ENCODE measurements at places on chromosomes 3 and 15. TPM values are rescaled to one million over a fixed set of nuclear protein-coding genes. Genes with fewer than 3 reads are reported as not detected.
A peak's percentile ranks its signal among the peaks of the same experiment; 100 is the strongest.

The DAZL gene
- total RNA-seq = not detected

The IL20RB gene
- total RNA-seq = 0.48 TPM

The EXD1 gene
- total RNA-seq = not detected

The ZNF80 gene
- total RNA-seq = 0.44 TPM

The SAXO2 gene
- 0.69 TPM for total RNA-seq

The DNAH1 gene
- total RNA-seq = 9.4 TPM

The RHCG gene
- not detected for total RNA-seq

The ITPKA gene
- 1.0 TPM for total RNA-seq

The PTPRG gene
- total RNA-seq = 0.24 TPM

The ERC2 gene
- not detected for total RNA-seq

The GABRB3 gene
- not detected for total RNA-seq

The LDHAL6B gene
- not detected for total RNA-seq

DNA sequence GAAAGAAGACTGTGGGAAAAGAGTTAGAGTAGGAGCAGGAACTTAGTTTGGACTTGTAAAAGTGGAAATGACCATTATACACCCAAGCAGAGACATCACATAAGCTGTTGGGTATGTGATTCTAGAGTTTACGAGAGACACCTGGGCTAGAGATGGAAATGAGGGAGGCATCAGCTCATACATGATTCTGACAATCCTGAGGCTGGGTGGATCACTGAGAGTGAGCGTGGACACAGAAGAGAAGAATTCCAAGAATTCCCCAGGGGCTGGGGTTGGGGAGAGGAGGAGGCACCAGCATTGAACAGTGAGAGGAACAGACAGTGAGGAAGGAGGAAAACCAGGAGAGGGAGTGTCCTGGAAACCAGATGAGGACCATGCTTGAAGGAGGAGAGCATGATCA lies 113.5 kb downstream of the KCNAB1 start:
- H3K27ac ChIP-seq = no peak overlapping the region
- H3K27me3 ChIP-seq = peaks cover 17% of the 10 kb centered on the region
- no peak overlapping the region for H3K4me3 ChIP-seq
- H3K4me1 ChIP-seq = no peaks in the 10 kb centered on the region
- no peaks in the 10 kb centered on the region for H3K36me3 ChIP-seq

- H3K36me3 ChIP-seq = peaks cover 15% of the 10 kb centered on the region
- H3K27ac ChIP-seq = no peak overlapping the region
- no peak overlapping the region for H3K4me3 ChIP-seq
- H3K27me3 ChIP-seq = no peaks in the 10 kb centered on the region
- H3K4me1 ChIP-seq = no peaks in the 10 kb centered on the region
Measured at GRCh38 chr3:196518966-196519717, 4.0 kb upstream of the SMCO1 start.

DNA sequence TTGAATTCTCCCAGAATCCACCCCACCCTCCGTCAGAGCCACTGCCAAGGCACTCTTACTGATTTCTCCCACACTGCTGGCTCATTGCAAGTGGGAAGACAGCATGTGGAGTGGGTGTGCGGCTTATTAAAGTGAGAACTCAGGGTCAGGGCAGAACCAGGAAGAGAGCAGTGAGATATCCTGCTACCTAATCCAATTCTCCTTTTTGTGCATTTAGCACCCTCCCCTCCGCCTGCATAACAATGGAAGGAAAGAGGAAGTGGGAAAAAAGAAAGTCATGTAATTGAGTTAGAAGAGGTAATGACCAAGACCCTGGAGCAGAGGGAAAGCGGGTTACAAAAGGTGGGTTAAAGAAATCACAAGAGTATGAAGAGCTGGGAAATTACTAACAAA lies 27.8 kb upstream of the PIK3CB start:
- no peaks in the 10 kb centered on the region for H3K27me3 ChIP-seq
- H3K36me3 ChIP-seq = no peaks in the 10 kb centered on the region
- no peak overlapping the region for H3K27ac ChIP-seq

- no peak for DNase-seq
- H3K27me3 ChIP-seq = peaks cover 36% of the 10 kb centered on the region
- no peak overlapping the region for H3K4me3 ChIP-seq
Measured at GRCh38 chr15:69303337-69304181, 4.8 kb downstream of the PAQR5 start.

- no peak overlapping the region for H3K4me3 ChIP-seq
- no peaks in the 10 kb centered on the region for H3K27me3 ChIP-seq
- H3K27ac ChIP-seq = no peak overlapping the region
- peaks cover 48% of the 10 kb centered on the region for H3K36me3 ChIP-seq
- DNase-seq = no peak
Measured at GRCh38 chr15:89593018-89593417, 17.7 kb downstream of the TICRR start.

DNA sequence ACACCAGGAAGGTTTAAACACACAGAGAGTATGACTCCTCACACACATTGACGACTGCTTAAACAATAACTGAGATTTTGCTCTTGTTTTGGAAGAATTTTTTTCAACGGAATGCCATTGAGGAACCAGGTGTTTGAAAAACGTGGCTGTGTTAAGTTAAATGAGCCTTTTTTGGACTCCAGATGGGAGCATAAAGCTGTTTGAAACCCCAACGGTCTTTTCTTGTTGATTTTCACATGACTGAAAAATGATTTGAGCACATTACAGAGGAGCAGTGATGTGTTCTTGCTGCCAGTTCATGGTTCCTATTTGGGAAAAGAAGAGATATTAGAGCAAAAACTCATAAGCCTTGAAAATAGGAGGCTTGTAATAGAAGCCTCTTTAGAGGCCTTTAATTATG lies 97.8 kb upstream of the SELENOK start:
- no peak overlapping the region for H3K27ac ChIP-seq
- H3K27me3 ChIP-seq = peaks cover 7% of the 10 kb centered on the region
- no peak overlapping the region for H3K4me3 ChIP-seq
- no peaks in the 10 kb centered on the region for H3K36me3 ChIP-seq

- DNase-seq = no peak
- H3K27me3 ChIP-seq = peaks cover 4% of the 10 kb centered on the region
- no peak overlapping the region for H3K27ac ChIP-seq
- no peaks in the 10 kb centered on the region for H3K36me3 ChIP-seq
- H3K4me1 ChIP-seq = peaks cover 2% of the 10 kb centered on the region
Measured at GRCh38 chr3:131716007-131716406, 213.2 kb upstream of the MRPL3 start.

- peaks cover 17% of the 10 kb centered on the region for H3K27me3 ChIP-seq
- H3K4me1 ChIP-seq = no peaks in the 10 kb centered on the region
- H3K4me3 ChIP-seq = no peak overlapping the region
- no peaks in the 10 kb centered on the region for H3K36me3 ChIP-seq
- DNase-seq = no peak
Measured at GRCh38 chr3:122111974-122112373, 56.8 kb downstream of the CD86 start.

GRCh38 chr3:132874701-132875100 lies 152.5 kb upstream of the NPHP3 start:
- H3K4me1 ChIP-seq = no peaks in the 10 kb centered on the region
- H3K36me3 ChIP-seq = no peaks in the 10 kb centered on the region
- H3K27me3 ChIP-seq = peaks cover 8% of the 10 kb centered on the region
- no peak for DNase-seq
- H3K27ac ChIP-seq = no peak overlapping the region

DNA sequence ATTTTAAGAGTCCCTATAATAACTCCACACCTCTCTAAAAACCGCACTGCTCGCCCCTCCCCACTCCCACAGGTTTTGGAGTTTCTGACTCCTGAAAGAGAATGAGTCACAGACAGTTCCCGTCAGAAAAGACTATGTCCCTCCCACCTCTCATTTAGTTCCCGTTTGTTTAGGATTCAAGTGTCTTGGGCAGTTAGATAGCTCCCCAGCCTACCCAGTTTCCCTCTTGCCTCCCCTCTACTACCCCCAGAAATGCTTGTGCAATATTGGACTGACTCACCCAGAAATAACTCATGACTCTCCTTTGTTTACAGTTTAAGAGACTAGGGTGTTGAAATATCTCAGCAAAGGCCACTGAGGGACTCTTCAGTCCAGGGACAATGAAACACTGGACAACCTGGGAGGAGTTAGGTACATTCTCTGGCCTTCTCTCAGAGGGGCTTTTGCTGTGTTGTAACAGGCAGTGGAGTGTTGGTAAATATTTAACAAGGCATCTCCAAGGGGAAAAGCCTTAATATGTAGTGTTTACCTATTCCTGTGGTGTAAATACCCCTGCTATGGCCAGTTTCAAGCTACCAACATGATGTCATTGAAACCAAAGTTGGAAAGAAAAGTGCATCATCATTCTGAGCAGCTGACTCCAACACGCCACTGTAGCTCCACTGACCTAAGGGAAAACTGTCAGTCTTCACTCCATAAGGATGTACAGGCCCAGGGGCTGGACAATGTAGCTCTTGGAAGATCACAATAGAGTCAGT lies 96.1 kb upstream of the CHD2 start:
- H3K4me1 ChIP-seq = peaks cover 39% of the 10 kb centered on the region
- peak; percentile 94 for DNase-seq
- no peak overlapping the region for H3K4me3 ChIP-seq
- peaks cover 8% of the 10 kb centered on the region for H3K36me3 ChIP-seq
- H3K27me3 ChIP-seq = no peaks in the 10 kb centered on the region
- peak overlapping the region; percentile 78 for H3K27ac ChIP-seq

- DNase-seq = no peak
- H3K4me1 ChIP-seq = peaks cover 41% of the 10 kb centered on the region
- no peak overlapping the region for H3K4me3 ChIP-seq
- no peaks in the 10 kb centered on the region for H3K27me3 ChIP-seq
- H3K27ac ChIP-seq = no peak overlapping the region
- no peaks in the 10 kb centered on the region for H3K36me3 ChIP-seq
Measured at GRCh38 chr3:172148702-172149565, 109.6 kb downstream of the FNDC3B start.

- H3K27ac ChIP-seq = no peak overlapping the region
- no peaks in the 10 kb centered on the region for H3K4me1 ChIP-seq
- H3K27me3 ChIP-seq = peaks cover 11% of the 10 kb centered on the region
- no peak for DNase-seq
- no peaks in the 10 kb centered on the region for H3K36me3 ChIP-seq
Measured at GRCh38 chr15:74274470-74275038, 38.4 kb downstream of the CCDC33 start.

DNA sequence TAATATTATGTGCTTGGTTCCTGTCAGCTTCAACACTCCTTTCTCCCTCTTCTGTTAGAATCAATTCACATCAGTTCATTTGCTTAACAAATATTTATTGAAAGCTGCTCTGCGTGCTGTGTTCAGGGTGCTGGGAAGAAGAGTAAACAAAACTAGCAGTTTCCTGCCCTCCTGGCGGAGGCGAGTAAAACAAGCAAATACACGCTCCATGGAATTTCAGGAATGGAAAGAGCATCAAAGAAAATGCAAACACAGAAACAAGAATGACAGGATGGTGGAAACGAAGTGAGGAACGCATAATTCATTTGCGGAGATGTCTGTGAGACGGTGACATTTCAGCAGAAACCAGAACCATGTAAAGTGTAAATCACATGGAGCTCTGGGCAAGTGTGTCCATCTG lies 49.4 kb upstream of the SPTSSB start:
- H3K27ac ChIP-seq = no peak overlapping the region
- H3K27me3 ChIP-seq = no peaks in the 10 kb centered on the region

- peaks cover 2% of the 10 kb centered on the region for H3K27me3 ChIP-seq
- no peaks in the 10 kb centered on the region for H3K4me1 ChIP-seq
- H3K4me3 ChIP-seq = no peak overlapping the region
- no peak for DNase-seq
- no peak overlapping the region for H3K27ac ChIP-seq
Measured at GRCh38 chr15:63338170-63338569, 43.5 kb downstream of the CA12 start.

GRCh38 chr15:100334905-100335304 lies 6.9 kb downstream of the ADAMTS17 start:
- no peaks in the 10 kb centered on the region for H3K27me3 ChIP-seq
- no peaks in the 10 kb centered on the region for H3K36me3 ChIP-seq
- H3K27ac ChIP-seq = no peak overlapping the region
- H3K4me1 ChIP-seq = peaks cover 67% of the 10 kb centered on the region
- no peak overlapping the region for H3K4me3 ChIP-seq
- no peak for DNase-seq

- H3K4me3 ChIP-seq = peak overlapping the region; percentile 75
- no peaks in the 10 kb centered on the region for H3K27me3 ChIP-seq
- DNase-seq = no peak
- peaks cover 56% of the 10 kb centered on the region for H3K36me3 ChIP-seq
Measured at GRCh38 chr3:10247679-10248183, 528 bp upstream of the TATDN2 start.

DNA sequence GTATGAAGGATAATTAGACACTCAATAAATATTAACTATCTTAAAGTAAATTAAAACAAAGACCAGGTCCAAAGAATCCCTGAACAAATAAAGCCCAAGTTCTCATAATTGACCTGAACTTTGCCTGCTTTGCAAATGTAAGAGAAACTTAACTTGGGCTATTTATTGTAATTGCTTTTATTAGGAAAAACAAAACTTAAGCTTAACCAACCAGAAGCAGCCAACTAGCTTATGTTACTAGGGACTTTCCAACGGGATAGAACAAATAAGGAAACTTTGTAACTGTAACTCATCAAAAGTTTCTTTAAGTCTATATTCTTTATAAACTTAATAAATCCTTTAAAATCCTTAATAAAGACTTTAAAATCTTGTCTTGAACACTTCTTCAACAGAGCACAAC lies 48.4 kb downstream of the C3orf38 start:
- H3K27me3 ChIP-seq = peaks cover 3% of the 10 kb centered on the region
- H3K27ac ChIP-seq = no peak overlapping the region
- no peaks in the 10 kb centered on the region for H3K36me3 ChIP-seq
- peaks cover 4% of the 10 kb centered on the region for H3K4me1 ChIP-seq
- DNase-seq = no peak

DNA sequence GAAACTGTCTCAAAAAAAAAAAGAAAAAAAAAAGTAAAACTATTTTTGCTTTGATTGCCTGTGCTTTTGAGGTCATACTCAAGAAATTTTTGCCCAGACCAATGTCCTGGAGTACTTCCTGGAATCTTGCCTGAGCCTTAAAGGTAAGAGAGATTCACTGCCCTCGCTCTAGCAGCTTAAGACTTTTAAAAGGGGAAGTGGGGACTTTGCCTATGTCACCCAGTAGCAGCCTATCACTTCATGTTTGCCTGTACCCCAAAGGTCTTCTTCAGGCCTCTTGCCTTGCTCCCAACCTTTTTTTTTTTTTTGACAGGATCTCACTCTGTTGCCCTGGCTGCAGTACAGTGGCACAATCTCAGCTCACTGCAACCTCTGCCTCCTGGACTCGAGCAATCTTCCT lies 18.9 kb upstream of the GOLGB1 start:
- H3K36me3 ChIP-seq = peaks cover 27% of the 10 kb centered on the region
- H3K4me3 ChIP-seq = no peak overlapping the region
- no peak for DNase-seq
- no peaks in the 10 kb centered on the region for H3K4me1 ChIP-seq
- H3K27me3 ChIP-seq = no peaks in the 10 kb centered on the region
- no peak overlapping the region for H3K27ac ChIP-seq
